ENCODE measurements at places on chromosomes 5 and 9. TPM values are rescaled to one million over a fixed set of nuclear protein-coding genes. Genes with fewer than 3 reads are reported as not detected.

GRCh38 chr9:113807173-113808061, 68.7 kb upstream of the ZNF618 start:
- H3K27ac ChIP-seq, result no peak overlapping the region
- DNase-seq, result peak; percentile 52
- H3K36me3 ChIP-seq, result no peaks in the 10 kb centered on the region
- no peaks in the 10 kb centered on the region for H3K4me1 ChIP-seq
- H3K27me3 ChIP-seq, result no peaks in the 10 kb centered on the region
- H3K4me3 ChIP-seq, result no peak overlapping the region

Gene IFNK
- not detected for total RNA-seq

GRCh38 chr5:160289721-160290120, 22.6 kb downstream of the CCNJL start:
- peaks cover 35% of the 10 kb centered on the region for H3K4me1 ChIP-seq
- H3K27ac ChIP-seq, result peak overlapping the region; percentile 27
- no peaks in the 10 kb centered on the region for H3K27me3 ChIP-seq
- H3K36me3 ChIP-seq, result no peaks in the 10 kb centered on the region
- H3K4me3 ChIP-seq, result no peak overlapping the region

- H3K27me3 ChIP-seq, result no peaks in the 10 kb centered on the region
- H3K4me1 ChIP-seq, result no peaks in the 10 kb centered on the region
- H3K4me3 ChIP-seq, result no peak overlapping the region
- no peak overlapping the region for H3K27ac ChIP-seq
- DNase-seq, result no peak
These were observed 10.5 kb upstream of the COL15A1 start for GRCh38 chr9:98933185-98933584.

DNA sequence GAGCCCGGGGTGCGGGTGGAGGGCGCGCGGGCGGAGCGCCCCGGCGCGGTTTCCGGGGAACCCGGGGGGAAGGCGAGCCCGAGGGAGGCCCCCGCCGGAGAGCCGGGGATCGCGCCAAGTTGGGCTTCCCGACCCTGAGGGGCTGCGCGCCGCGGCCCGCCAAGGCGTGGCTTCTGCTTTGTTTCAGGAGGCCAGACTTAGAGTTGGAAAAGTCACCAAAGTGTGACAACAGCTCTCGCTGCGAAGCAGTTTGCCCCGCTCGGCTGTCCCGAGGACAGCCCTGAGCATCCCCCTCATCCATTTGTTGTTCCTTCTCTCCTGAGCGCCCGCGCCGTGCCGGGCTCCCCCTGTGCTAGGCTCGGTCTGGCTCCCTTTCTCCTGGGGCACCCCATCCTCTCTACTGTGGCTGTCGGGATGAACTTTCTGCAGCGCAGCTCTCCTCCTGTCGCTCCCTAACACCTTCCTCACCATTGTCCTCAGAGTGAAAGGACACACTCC, 410 bp downstream of the GLIPR2 start:
- H3K4me3 ChIP-seq, result peak overlapping the region; percentile 54
- H3K4me1 ChIP-seq, result 0 out of 2 replicates have a peak, but pooled peaks cover 8% of the 10 kb centered on the region
- no peak overlapping the region for H3K27ac ChIP-seq
- DNase-seq, result no peak
- no peaks in the 10 kb centered on the region for H3K27me3 ChIP-seq
